RPMI8226 (cell line): ENCODE measurements at places on chromosomes 2 and 18.

- no peak for DNase-seq
Measured at GRCh38 chr2:53424902-53425301, 342.7 kb upstream of the CHAC2 start.

DNA sequence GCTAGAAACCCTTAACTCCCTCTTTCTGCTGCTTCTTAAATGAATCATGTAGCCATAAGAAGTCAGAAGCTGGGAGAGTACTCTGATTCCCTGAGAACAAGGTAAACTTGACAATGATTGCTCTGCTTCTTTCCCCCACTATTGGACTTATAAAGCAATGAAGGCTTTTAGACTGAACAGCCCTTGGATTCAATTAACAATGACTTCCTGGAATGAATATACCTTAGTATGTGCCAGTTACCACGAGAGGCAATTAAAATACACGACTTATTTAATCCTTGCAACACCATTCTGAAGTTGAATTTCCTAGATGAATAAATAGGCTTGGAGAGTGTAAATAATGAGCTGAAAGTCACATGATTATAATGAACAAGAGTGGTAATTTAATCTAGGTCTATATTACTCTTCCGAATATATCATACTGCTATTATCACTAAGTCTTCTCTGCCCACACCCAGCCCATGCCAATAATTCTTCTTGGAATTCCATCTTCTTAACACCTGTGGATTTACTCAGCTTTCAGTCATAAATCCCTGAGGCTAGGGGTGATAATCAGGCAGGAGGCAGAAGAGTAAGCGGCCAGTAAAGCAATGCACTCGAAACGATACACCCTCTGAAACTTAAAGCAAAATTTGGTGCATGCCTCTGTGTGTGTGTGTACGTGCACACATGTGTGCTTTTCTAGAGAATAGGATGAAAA lies 170.2 kb downstream of the ATAD2B start:
- DNase-seq = no peak

DNA sequence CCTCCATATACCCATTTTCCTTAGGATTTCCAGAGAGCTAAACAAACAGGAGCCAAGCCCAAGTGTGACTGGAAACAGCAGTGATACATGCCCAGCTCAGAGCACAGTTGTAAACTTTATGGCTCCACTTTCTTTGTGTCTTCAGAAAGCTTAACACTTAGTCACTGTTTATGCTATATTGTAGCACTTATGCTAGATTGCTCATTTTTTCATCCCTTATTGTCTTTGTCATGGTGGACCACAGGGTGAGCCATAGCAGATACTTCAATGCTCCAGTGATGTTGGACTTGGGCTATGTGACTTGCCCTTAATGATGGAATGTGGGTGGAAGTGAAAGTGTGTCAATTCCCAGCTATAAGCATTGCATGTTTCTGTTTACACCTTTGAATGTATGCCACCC lies 401.6 kb downstream of the METTL4 start:
- DNase-seq = no peak

DNA sequence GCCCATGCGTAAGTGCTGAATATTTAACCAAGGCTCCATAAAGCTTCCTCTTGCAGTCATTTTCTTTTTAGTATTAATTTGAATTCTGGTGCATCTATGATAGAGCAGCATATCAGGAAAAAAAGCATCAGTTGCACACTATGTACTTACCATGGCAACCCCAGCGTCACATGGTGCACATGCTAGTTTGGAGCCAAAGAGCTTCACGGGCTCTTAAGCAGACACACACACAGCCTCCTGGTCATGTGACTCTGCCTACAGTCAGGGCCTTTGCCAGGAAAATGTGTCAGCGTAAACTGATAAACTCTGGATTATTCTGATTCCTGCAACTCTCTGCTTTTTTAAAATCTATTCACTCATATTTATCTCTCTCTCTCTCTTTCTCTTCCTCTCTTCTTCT lies 30.2 kb downstream of the NYAP2 start:
- no peak for DNase-seq

- no peak for DNase-seq
Measured at GRCh38 chr2:190879474-190880377, 895 bp upstream of the GLS start.

DNA sequence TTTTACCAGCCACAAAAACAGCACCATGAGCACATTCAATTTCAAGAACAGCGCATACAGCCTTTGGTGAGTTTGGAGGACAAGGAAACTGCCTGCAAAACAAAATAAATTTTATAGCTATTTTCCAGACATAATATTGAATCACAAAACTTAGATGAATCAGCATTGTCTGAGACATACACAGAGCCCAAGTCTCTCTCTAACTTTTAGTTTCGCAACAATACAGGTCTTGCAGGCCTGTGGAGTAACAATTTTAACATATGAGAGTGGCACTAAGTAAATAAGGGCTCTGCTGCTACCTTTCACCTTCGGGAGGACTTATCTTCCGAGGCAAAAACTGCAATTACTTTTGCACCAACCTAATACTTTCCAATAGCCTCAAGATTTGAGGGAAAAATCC lies 56.1 kb upstream of the PEX13 start:
- no peak for DNase-seq

DNA sequence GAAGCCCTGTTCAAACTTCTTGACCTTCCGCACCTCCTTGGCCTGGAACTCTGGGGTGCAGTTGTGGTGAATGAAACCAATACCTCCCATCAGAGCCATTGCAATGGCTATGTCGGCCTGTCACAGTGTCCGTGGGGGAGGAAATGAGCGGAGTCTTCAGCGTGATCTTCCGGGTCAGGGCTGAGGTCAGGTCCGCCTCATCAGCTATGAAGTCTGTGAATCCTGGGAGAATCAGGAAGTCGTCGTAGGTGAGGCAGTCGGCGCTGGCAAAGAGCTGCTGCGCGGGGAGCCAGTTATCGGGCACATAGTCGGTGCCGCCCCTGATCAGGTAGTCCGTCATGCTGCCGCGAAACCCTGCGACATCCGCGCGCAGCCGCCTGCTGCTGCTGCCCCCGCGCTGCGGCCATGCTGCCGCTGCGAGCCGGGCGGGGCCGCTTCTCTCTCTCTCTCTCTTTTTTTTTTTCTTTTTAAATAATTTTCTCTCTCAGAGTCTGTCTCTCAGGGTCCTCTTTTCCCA lies 154.1 kb upstream of the ZSWIM2 start:
- DNase-seq = peak; percentile 40

GRCh38 chr18:23920054-23920453 lies 94.5 kb upstream of the TTC39C start:
- DNase-seq = peak; percentile 30

GRCh38 chr2:152571048-152571766 lies 146.1 kb downstream of the PRPF40A start:
- no peak for DNase-seq

DNA sequence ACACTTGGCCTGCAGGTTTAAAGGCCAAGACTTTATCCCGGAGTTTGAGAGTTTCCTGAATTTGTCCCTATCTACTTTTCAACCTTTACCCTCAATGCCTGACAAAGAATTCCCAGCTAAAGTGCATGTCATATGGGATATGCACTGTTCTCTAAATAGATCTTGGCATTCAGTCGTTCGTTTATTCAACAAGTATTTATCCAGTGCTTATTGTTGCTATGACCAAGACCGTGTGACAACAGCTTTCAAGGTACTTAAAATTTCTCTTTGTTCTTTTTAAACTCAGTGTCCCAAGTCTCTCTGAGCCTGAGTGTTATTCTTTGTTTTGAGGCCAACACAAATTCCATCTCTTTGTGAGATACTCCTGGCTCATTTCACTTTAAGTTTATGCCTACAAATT lies 133.4 kb downstream of the RGPD3 start:
- no peak for DNase-seq

GRCh38 chr2:96088340-96089335 lies 27.7 kb downstream of the ADRA2B start:
- DNase-seq = no peak

DNA sequence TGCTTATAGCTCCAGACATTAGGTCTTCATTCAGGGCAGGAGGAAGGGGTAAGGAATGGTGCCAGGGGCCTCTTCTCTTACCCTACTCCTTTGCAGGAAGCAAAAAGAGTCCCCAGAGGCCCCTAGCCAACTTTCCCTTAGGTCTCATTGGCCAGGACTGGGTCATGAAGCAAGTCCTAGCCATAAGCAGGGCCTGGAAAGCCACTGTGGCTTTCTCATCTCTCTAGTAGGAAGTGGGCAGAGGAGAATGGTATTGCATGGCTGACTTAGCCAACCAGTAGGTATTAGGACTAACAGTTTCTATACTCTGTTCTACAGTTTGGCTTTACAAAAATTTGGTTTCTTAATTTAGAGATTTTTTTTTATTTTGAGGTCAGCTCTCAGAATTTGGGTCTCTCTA lies 4.8 kb downstream of the FAM228A start:
- DNase-seq = no peak

GRCh38 chr2:71852141-71852711 lies 295.4 kb downstream of the CYP26B1 start:
- DNase-seq = no peak

DNA sequence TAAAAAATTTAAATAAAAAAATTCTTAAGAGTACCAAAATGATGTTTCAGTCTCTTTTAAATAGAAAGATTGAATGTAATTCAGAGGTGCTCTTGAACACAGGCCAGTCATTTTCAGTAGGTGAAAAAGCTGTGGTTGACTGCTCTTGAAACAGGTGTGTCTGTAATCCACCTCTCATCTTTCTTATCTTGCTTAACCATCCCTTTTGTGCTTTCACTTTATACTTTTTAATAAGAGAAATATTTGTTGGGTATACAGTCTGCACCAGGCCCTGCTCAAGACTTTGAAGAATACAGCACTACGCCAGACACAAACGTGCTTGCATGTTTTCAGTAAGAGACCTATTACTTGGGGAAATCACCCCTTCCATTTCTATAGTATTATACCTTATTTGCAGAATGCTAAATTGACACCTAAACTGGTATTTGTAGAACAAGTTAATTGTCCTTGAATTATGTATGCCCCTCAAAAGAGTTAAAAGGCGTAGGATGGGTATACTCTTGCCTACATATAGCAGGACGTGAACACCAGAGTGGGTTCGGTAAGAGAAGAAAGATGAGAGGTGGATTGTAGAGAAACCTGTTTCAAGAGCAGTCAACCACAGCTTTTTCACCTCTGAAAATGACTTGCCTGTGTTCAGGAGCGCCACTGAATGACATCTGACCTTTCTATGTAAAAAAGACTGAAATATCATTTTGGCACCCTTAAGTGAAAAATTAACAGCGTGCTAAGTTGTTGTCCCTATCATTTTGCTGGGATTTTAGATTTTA lies 4.0 kb upstream of the RTN4 start:
- DNase-seq = peak; percentile 60

GRCh38 chr2:20291846-20292408 lies 58.7 kb downstream of the PUM2 start:
- no peak for DNase-seq

DNA sequence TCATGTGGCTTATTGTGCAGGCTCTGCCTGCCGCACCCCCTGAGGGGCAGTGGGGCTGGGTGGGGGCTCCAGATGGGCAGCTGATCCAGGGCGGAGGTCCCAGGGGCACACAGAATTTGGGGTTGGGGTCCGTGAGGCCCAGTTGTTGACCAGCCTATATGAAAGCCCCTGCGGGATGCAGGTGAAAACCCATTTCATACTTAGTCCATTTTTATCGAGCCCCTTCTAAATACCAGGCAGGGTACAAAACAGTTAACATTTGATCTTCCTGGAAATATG lies 30.6 kb downstream of the MYO7B start:
- no peak for DNase-seq

DNA sequence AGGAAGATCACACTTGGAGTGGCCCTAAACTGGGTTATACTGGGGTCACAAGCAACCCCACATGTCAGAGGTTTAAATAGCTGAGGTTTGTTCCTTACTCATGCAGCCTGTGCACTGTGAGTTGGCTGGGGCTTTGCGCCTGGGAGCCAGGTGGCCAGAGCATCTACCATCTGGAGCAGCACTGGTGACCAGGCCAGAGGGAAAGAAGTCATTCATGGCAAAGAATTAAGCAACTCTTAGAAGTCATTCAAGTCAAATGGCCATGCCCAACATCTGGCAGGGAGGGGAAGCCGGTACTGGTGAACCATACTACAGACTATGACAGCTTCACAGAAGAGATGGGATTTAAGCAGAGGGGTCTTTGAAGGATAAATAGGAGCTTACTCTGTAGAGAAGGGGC lies 90.7 kb downstream of the POLR1A start:
- no peak for DNase-seq

DNA sequence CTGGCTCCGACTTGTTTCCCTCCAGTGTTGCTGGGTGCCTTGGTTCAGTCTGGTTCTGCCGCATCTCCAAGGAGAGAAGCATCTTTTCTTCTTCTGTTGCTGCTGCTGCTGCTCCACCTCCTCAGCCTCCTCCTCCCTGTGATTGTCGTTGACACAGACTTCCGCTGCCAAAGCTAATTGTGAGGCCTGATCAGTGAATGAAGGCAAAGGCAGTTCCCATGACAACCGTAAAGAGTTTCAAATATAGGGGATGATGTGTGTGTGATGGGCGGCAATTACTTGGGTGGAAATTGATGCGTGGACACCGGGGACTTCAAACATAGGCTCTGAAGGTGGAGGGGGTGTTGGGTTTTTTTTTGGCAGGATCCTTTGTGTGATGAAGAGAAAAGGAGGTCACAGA lies 13.7 kb downstream of the TET3 start:
- DNase-seq = no peak

- no peak for DNase-seq
Measured at GRCh38 chr2:158513841-158514240, 57.1 kb downstream of the PKP4 start.

DNA sequence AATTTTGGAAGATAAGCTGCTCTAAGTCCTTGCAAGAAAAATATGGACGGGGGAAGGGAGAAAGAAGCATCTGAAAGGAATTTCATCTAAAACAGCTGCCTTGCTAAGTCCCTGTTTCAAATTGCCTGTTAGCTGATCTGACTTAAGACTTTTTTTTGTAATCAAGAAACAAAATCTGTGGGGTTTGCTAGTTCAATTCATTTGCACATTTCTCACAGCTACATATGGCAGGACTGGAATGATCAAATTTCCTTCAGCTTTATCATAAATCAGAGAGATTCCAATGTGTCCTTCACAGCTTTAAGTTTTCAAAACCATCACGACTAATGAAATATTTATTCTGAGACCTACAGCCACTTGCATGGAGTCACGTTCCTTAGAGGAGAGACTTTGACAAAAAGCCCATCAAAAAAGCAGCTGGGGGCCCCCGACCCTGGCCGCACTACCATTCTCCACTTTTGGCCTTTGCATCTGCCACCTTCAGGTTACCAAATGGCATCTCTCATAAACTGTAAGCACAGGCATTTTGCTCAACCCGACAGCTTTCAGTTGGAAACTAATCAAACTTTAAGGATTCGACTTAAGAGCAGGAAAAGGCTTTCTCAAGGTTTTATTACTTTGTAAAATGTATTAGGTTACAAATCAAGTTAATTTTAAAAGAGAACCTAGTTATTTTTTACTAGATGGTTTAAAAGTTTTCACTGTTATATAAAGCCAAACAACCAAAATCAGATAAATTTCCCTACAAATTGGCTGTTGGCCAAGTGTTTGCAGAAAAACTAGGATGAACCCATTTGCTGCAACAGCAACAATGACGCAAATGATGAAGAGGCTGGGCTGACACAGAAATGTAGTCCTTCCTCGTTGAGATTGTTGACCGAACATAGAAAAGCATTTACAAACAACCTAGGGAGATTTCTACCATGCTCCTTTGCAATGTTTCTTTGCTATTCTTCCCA lies 100.4 kb upstream of the RND3 start:
- DNase-seq = no peak
